Ovary (tissue), 10 donors: ENCODE measurements at places on chromosomes 11 and 22.

- no peaks in the 10 kb centered on the region for H3K27me3 ChIP-seq
- no peak for DNase-seq
- H3K27ac ChIP-seq = no peak overlapping the region
- no peak overlapping the region for H3K4me3 ChIP-seq
These were observed 156.7 kb downstream of the CTTN start for GRCh38 chr11:70555078-70555477.

- H3K27ac ChIP-seq = no peak overlapping the region
- no peaks in the 10 kb centered on the region for H3K36me3 ChIP-seq
- no peak overlapping the region for H3K4me3 ChIP-seq
- no peaks in the 10 kb centered on the region for H3K4me1 ChIP-seq
- no peaks in the 10 kb centered on the region for H3K27me3 ChIP-seq
- no peak for DNase-seq
These were observed 10.4 kb downstream of the MUC6 start for GRCh38 chr11:1026163-1026450.

GRCh38 chr11:94932503-94932902 lies 40.9 kb downstream of the CWC15 start:
- no peak for DNase-seq
- H3K4me1 ChIP-seq = peaks cover 7% of the 10 kb centered on the region
- no peaks in the 10 kb centered on the region for H3K27me3 ChIP-seq

DNA sequence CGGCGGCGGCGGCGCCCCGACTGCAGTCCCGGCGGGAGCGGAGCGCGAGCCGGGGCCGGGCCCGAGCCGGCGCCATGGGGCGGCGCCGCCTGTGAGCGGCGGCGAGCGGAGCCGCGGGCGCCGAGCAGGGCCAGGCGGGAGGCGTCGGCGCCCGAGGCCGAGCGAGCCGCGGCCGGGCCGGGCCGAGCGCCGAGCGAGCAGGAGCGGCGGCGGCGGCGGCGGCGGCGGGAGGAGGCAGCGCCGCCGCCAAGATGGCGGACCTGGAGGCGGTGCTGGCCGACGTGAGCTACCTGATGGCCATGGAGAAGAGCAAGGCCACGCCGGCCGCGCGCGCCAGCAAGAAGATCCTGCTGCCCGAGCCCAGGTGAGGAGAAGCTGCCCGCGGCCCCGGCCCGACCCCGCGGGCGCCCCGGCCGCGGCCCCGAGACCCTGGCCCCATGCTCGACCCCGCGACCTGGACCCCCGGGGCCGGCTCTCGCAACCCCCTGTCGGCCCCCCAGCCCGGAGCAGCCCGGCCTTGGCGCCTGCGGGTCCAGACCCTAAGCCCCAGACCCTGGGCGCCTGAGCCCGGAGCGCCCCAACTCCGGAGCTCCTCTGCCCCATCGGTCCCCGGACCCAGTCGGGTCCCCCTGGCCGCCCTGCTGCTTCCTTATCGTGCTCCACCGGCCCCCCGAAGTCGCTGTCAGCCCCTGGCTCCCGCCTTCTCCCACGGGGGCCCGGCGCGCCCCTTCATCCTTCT lies at the start of gene GRK2:
GRK2 (plus strand) TSS at position 25 of the 739 bp plus-strand sequence; CDS start at position 252, 227 bp downstream.
- no peaks in the 10 kb centered on the region for H3K27me3 ChIP-seq
- peak within 1 kb of the TSS; percentile 89 for H3K4me3 ChIP-seq
- DNase-seq = peak; percentile 58
- H3K27ac ChIP-seq = peak within 1 kb of the TSS; percentile 79

DNA sequence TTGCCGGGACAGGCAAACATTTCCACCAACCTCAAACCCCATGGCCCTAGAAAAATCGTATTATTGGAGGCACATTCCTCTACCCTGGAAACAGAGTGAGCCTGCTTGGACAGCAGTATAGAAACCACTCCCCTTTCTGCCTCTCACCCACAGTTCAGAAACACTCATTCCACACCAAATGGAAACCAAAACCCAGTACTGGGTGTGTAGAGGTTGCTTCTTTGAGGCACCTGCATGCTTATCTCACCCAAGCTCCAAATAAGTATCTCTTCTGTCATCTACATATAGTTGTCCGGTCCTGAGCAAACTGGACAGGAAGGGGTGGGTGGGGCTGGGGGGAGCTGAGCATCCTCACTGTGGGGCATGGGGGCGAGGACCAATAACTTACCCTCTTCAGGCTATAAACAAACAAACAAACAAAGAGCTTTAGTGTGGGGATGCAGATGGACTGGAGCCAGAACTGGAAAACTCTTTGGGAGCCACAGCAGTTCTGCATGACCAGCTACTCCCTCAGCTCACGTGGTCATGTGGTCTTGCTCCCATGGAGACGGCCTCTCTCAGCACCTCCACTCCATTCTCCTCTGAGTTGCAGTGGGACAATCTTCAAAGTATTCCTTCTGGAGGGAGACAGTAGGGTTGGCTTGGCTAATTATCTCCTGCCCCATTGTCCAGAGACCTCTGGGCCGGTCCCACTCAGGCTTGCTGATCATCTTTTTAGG lies 1.0 kb upstream of the PLAAT2 start:
- H3K36me3 ChIP-seq = no peaks in the 10 kb centered on the region
- no peaks in the 10 kb centered on the region for H3K27me3 ChIP-seq
- H3K27ac ChIP-seq = no peak overlapping the region
- H3K4me1 ChIP-seq = peaks cover 6% of the 10 kb centered on the region
- no peak for DNase-seq

- no peak for DNase-seq
- no peak overlapping the region for H3K27ac ChIP-seq
- no peak overlapping the region for H3K4me3 ChIP-seq
- H3K27me3 ChIP-seq = no peaks in the 10 kb centered on the region
- H3K36me3 ChIP-seq = no peaks in the 10 kb centered on the region
These were observed 145.9 kb downstream of the CTTN start for GRCh38 chr11:70544067-70544773.

DNA sequence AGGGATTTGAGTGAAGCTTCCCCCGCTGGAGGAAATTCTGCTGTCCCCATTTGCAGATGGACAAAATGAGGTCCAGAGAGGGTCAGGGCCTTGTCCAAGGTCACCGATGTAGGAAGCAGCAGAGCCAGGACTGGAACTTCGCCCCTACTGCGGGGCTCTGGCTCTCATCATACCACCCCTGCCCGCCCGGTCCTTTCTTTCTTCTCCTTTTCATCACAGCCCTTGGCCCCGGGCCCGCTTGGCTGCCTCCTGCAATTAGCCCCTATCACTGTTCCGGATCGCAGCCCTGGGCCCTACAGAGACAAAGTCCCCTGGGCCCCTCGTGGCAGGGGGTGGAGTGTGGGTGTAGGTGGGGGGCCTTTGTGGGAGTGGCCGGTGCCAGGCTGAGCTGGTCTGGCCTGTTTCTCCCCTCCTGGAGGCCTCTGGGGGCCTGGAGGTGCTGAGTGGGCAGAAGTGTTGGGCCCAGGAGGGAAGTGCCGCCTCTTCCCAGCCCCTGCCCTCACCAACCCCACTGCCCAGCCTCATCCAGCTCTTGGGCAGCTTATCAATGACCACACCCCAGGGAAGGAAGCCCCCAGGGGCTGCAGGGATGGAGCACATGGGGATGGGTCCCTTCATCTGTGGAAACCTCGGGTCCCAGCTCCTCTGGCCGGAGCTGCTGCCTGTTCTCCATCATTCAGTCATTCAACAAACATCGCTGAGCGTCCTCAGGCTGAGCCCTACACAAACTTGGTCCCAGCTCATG lies 3.4 kb downstream of the EMID1 start:
- H3K4me1 ChIP-seq = no peaks in the 10 kb centered on the region
- no peaks in the 10 kb centered on the region for H3K27me3 ChIP-seq
- no peaks in the 10 kb centered on the region for H3K36me3 ChIP-seq
- no peak overlapping the region for H3K27ac ChIP-seq
- DNase-seq = no peak

GRCh38 chr22:22558972-22559603 lies at the start of gene PRAME:
Gene PRAME (minus strand): TSS chr22:22559265. CDS start chr22:22556832, 2,433 bp downstream.
- H3K27ac ChIP-seq = no peak within 1 kb of the TSS
- no peaks in the 10 kb centered on the region for H3K36me3 ChIP-seq
- no peak within 1 kb of the TSS for H3K4me3 ChIP-seq
- H3K4me1 ChIP-seq = no peaks in the 10 kb centered on the region
- peak; percentile 38 for DNase-seq

DNA sequence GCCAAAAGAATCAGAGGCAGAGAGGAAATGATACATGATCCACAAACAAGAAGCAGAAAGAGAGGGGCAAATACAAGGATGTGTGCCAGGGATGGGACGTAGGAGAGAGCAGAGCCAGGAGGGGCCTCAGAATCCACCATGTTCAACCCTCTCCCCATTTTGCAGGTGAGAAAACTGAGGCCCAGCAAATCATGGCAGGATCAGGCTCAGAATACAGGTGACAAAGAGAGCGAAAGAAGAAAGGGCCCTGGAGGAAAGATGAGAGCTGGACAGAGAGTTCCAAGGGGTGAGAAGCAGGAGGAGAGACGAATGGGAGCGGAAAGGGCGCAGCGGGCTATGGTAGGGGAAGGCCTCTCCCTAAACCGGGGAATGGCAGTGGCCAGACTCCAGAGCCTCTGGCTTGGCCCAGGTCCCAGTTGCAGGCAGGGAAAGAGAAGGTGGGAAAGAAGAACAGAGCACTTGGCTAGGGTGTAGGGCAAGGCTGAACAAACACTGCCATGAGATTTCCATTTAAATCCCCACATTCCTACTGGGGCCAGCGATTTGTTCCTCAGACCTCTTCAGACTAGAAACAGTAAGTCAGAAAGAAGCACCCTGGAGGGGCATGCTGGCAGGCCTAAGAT lies 44.4 kb upstream of the TSKU start:
- no peak overlapping the region for H3K27ac ChIP-seq
- H3K4me3 ChIP-seq = no peak overlapping the region
- H3K36me3 ChIP-seq = no peaks in the 10 kb centered on the region
- no peaks in the 10 kb centered on the region for H3K4me1 ChIP-seq

GRCh38 chr11:1569251-1569780 lies 2.8 kb downstream of the DUSP8 start:
- no peak overlapping the region for H3K4me3 ChIP-seq
- H3K27me3 ChIP-seq = no peaks in the 10 kb centered on the region
- H3K27ac ChIP-seq = no peak overlapping the region
- no peaks in the 10 kb centered on the region for H3K36me3 ChIP-seq

GRCh38 chr11:117473481-117474091 lies 145.9 kb downstream of the CEP164 start:
- no peaks in the 10 kb centered on the region for H3K27me3 ChIP-seq
- H3K27ac ChIP-seq = no peak overlapping the region
- H3K4me3 ChIP-seq = no peak overlapping the region
- no peaks in the 10 kb centered on the region for H3K36me3 ChIP-seq
- no peak for DNase-seq

DNA sequence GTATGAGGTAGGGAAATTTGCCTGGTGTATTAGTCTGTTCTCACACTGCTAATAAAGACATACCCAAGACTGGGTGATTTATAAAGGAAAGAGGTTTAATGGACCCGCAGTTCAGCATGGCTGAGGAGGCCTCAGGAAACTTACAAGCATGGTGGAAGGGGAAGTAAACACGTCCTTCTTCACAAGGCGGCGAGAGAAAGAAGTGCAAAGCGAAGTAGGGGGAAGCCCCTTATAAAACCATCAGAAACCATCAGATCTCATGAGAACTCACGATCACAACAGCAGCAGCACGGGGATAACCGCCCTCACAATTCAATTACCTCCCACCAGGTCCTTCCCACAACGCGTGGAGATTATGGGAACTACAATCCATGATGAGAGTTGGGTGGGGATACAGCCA lies 12.0 kb upstream of the RFPL2 start:
- no peak overlapping the region for H3K4me3 ChIP-seq
- no peak overlapping the region for H3K27ac ChIP-seq
- H3K36me3 ChIP-seq = no peaks in the 10 kb centered on the region
- H3K27me3 ChIP-seq = no peaks in the 10 kb centered on the region
- no peaks in the 10 kb centered on the region for H3K4me1 ChIP-seq
- no peak for DNase-seq

DNA sequence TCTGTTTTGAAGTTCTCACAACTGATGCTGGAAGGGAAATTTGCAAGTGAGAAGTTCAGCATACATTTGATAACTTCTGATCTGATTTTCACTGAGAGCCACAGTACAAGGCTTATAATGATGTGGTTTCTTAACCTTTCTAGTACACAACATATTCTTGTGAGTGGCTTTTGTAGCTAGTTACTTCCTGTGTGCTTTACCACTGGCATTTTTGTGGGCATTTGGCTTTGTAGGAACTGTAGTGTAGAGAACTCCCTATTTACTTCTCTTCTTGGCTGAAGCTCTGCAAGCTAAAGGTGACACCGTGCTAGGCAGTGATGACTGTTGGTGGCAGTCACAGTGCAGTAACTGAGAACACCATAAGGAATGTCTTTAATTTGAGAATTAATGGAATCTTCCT lies 14.9 kb downstream of the USP47 start:
- no peaks in the 10 kb centered on the region for H3K36me3 ChIP-seq
- H3K27ac ChIP-seq = no peak overlapping the region
- H3K27me3 ChIP-seq = no peaks in the 10 kb centered on the region
- peaks cover 2% of the 10 kb centered on the region for H3K4me1 ChIP-seq

DNA sequence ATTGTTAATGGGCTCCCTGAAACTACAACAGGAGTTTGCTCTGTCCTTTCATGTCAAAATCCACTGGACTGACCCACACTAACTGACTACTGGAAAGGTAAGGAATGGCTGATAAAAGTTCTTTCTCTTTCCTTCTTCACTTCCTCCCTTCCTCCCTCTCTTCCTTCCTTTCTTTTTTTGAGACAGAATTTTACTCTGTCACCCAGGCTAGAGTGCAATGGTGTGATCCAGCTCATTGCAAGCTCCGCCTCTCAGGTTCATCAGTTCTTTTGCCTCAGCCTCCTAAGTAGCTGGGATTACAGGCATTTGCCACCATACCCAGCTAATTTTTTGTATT lies 85.2 kb downstream of the IGLL1 start:
- H3K27ac ChIP-seq = no peak overlapping the region
- no peak overlapping the region for H3K4me3 ChIP-seq
- no peaks in the 10 kb centered on the region for H3K4me1 ChIP-seq
- H3K27me3 ChIP-seq = no peaks in the 10 kb centered on the region

GRCh38 chr11:76049511-76049910 lies 156.8 kb downstream of the WNT11 start:
- H3K36me3 ChIP-seq = no peaks in the 10 kb centered on the region
- no peak for DNase-seq
- no peak overlapping the region for H3K4me3 ChIP-seq
- H3K4me1 ChIP-seq = no peaks in the 10 kb centered on the region
- no peak overlapping the region for H3K27ac ChIP-seq
- H3K27me3 ChIP-seq = no peaks in the 10 kb centered on the region

- peak overlapping the region; percentile 82 for H3K4me3 ChIP-seq
- H3K4me1 ChIP-seq = peaks cover 2% of the 10 kb centered on the region
- no peaks in the 10 kb centered on the region for H3K27me3 ChIP-seq
- peaks cover 3% of the 10 kb centered on the region for H3K36me3 ChIP-seq
These were observed 3.9 kb downstream of the MALAT1 start for GRCh38 chr11:65502555-65503367.

GRCh38 chr11:66856496-66857233 lies at the start of gene LRFN4:
Gene LRFN4 (plus strand): TSS chr11:66857064. CDS start chr11:66857745, 681 bp downstream.
- no peak for DNase-seq
- peak within 1 kb of the TSS; percentile 79 for H3K27ac ChIP-seq
- peak within 1 kb of the TSS; percentile 64 for H3K4me3 ChIP-seq

GRCh38 chr11:38710262-38710661 lies 2112.2 kb upstream of the RAG2 start:
- H3K4me3 ChIP-seq = no peak overlapping the region
- H3K27me3 ChIP-seq = no peaks in the 10 kb centered on the region
- DNase-seq = no peak
- H3K4me1 ChIP-seq = no peaks in the 10 kb centered on the region
